ELF-1 (cell line): ENCODE measurements at places on chromosomes 12 and 14.

DNA sequence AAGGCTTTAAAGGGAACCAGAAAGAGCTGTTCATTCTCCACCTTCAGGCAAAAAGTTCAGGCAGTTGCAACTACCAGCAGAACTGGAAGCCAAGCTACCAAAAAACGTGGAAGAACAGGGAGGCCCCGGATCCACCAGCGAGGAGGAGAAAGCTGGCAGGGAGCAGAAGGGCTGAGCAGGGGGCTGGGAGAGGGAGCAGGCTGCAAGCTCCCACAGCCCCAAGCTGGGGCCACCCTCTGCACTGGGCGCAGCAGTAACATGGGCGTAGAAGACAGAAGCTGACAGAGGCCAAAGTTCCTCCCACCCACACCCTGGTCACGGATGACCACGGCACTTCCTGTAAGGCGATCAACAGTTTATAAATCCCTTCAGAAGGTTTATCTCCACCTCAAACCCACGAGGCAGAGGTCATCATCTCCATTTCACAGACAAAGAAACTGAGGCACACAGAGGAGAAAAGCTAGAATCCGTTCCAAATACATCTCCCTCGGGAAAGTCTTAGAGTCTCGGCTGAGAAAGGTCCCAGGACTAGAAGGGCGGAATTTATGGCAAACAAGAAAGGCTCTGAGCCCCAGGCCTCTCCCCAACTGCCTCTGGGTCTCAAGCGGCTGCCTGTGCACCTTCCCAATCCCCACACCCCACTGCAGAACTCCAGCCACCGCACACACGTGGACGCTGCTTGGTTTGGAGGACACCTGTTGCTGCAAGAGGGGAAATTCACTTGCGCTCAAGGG is 1.8 kb downstream of the CCDC85C start:
- no peak for DNase-seq

- DNase-seq = peak; percentile 59
Measured at GRCh38 chr14:52950410-52950897, 396 bp downstream of the FERMT2 start.

DNA sequence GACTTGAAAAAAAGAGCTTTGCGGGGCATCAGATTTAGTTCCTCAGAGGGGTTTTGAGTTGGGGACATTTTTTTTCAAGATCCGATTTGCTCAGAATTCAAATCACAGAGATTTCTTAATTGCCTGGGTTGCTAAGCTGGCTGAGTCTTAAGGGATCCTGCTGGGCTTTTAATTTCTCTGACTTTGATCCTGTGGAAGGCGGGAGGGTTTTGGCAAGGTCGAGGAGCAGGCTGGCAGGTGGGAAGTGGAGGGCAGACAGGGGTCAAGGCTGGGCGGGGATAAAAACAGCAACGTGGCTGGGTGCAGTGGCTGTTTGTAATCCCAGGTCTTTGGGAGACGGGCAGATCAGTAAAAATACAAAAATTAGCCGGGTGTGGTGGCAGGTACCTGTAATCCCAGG is 33.5 kb upstream of the CCDC63 start:
- DNase-seq = peak; percentile 58

- no peak for DNase-seq
Measured at GRCh38 chr12:83784298-83784890, 1097.7 kb downstream of the TMTC2 start.

DNA sequence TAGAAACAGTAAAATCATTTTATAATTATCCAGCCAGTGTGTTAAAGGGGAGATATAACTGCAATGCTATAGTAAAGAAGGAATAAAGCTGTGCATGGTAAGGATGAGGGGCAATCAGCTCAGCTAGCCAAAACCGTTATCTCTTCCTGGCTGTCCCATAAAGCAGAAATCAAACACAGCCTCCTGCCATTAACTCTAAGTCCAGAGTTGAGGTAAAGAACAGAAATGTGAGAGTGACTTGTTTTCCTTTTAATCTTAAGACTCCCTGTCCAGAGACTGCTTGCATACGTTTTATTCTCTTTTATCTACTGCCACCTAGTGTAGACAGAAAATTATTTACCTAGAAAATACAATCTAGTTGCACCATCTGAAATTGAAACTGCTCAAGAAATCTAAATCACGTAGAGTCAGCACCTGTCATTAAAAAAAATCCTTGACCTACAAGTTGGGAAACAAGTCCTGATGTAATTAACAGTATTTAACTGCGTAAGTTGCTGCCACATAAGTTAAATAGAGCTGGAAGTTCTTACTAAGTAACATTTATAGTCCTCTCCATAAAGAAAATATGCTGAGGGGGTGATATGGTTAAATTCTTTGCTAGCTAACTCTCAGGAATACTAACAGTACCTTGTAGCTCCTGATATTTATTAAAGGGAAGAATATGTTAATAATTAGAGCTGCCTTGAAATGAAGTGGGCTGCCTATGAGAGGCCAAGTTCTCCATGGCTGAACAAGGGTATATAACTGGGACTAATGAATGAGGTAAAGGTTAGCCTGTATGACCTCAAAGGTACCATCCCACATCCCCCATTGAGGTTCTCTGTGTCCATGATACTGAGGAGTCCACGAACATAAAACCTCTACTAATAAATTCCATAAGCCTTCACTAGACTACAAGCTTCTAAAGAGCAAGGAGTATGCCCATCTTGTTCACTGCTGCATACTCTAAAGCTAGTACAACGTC is 62.7 kb downstream of the GALNT4 start:
- peak; percentile 16 for DNase-seq

DNA sequence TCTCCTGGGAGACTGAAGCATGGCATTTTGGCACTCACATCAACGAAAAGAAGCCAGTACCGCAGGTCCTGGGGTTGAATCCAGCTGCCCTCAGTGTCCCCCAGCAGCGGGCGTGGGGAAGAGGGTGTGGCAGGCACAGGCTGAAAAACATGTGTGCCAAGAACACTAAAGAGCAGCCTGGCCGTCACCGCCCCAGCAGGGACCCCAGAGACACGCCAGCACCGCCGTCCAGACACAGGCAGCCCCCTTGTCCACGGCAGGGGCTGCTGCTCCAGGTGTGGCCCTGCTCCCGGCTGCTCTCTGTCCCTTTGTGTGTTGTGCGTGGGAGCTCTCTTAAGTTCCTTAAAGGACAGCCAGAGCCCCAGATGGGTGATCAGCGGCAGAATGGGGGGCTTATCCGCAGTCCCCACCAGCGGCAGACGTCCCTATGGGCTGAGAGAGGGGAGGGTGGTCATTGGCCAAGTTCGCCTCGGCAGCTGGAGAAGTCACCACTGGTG is 556 bp downstream of the PHETA1 start:
- peak; percentile 14 for DNase-seq

DNA sequence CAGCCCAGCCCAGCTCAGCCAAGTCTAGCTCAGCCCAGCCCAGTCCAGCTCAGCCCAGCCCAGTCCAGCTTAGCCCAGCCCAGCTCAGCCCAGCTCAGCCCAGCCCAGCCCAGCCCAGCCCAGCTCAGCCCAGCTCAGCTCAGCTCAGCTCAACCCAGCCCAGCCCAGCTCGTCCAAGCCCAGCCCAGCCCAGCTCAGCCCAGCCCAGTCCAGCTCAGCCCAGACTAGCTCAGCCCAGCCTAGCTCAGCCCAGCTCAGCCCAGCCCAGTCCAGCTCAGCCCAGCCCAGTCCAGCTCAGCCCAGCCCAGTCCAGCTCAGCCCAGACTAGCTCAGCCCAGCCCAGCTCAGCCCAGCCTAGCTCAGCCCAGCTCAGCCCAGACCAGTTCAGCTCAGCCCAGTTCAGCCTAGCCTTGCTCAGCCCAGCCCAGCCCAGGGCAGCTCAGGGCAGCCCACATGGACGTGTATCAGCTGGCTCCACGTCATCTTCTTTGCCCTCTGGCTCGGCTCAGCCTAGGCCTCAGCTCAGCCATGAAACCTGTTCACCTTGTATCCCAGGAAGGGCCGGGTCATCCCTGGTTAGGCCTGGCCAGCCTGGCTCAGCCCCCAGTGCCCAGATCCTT is 185.6 kb downstream of the TMEM121 start:
- peak; percentile 3 for DNase-seq

GRCh38 chr12:89323568-89324218 is 28.6 kb downstream of the DUSP6 start:
- DNase-seq = no peak

GRCh38 chr14:105076296-105076804 is 11.1 kb upstream of the GPR132 start:
- DNase-seq = no peak

DNA sequence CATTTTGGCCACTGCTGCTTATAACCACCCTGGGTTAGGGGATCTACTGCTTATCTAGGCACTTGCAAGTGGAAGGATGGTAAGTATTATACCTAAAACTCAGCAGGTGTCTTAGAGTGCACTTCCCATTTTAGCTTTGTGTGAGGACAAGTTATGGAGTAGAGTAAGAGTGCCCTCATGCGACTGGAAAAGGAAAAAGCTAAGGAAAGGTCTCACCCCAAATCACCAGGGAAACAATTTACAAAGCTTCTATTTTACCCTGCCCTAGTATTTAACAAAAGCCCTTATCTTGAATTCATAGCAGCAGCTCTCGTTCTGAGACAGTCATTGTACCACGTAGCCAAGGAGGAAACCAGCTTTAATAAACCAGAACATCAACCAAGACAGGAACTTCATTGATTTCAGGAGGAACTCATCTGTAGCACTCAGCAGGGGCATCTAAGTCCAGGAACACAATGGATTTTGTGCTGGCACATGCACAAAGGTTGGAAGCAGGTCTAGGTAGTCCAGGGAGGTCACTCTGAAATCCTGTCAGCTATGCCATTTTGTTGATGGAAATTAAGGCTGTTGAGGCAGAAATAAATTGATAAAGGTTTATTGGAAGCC is 2.9 kb downstream of the RDH12 start:
- DNase-seq = peak; percentile 56

GRCh38 chr14:23159532-23159931 is 23.9 kb downstream of the SLC7A8 start:
- DNase-seq = no peak

GRCh38 chr12:119913536-119914330 is 36.6 kb upstream of the CIT start:
- DNase-seq = no peak

GRCh38 chr12:31496257-31496656 is 94.7 kb downstream of the DENND5B start:
- no peak for DNase-seq

GRCh38 chr12:46267575-46267824 is 1.3 kb downstream of the SLC38A1 start:
- peak; percentile 41 for DNase-seq

DNA sequence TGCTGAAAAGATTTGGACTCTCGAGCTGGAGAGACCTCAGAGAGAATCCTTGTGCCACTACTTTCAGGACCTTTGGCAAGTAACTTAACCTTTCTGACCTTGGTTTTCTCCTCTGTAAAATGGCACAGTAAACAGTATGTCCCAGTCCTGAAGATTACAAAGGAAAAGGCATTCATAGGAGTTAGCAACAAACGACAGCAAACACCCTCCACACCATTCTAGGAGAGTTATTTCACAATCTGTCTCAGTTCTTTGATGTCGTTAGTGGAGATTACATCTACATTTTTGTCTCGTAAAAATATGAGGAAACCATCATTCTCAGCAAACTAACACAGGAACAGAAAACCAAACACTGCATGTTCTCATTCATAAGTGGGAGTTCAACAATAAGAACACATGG is 205.7 kb downstream of the ITPR2 start:
- DNase-seq = no peak

GRCh38 chr12:117528538-117528937 is 167.1 kb upstream of the NOS1 start:
- no peak for DNase-seq

- DNase-seq = no peak
Measured at GRCh38 chr12:104249898-104250297, 34.3 kb downstream of the TXNRD1 start.

GRCh38 chr14:62776300-62776699 is 269.0 kb downstream of the KCNH5 start:
- no peak for DNase-seq

DNA sequence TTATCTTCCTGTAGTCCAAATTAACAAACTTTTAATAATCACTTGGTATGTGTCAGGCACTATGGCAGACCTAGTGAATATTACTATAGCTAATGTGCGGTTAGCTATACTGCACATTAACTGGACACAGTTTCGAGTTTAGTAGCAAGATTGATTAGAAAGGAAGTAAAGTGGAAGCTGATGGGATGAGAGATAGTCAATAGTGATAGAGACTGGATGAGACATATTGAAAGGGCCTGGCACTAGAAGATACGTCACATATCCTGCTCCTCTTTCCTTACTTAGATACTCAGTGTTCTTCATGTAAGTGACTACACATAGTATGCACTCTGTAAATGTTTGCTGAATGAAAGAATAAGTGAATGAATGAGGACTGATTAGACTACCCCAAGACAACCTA is 5.5 kb downstream of the TBK1 start:
- no peak for DNase-seq

DNA sequence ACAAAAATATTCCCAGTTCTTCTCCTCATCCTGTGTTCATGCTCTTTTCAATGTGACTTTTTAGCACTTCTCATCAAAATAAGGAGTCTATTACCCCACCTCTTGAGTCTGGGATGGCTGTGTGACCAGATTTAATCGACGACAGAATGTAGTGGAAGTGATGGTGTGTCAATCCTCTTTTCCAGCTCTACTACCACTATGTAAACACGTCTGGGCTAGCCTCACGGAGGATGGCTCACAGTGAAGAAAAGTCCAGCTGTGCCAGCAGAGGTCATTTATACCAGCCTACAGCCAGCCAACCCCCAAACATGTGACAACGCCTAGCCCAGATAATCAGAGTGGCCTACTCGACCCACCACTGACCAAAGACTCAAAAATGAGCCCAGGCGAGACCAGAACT is 37.3 kb upstream of the FGF6 start:
- DNase-seq = no peak

- DNase-seq = no peak
Measured at GRCh38 chr14:98606041-98606640, 665.9 kb downstream of the BCL11B start.

DNA sequence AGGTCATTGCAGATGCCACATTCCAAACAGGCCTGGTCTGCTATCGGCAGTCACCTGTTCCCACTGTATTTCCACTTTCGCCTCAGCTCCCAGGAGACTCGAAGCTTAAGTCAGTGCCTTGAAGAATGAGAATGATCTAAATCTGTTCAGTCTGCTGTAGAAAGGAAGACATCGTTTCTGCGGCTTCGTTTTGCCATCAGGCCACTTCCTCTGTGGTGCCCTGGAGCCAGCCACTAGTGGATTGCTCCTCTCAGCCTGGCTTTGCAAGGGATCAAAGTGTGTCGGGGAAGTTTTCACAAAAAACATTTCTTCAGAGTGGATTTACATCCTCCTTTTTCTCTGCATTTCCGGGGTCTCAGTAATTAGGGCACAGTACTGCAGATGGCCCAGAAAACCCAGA is 66.7 kb downstream of the AACS start:
- no peak for DNase-seq

- DNase-seq = no peak
Measured at GRCh38 chr14:101230161-101230850, 326.8 kb upstream of the RTL1 start.

- DNase-seq = no peak
Measured at GRCh38 chr14:50542941-50543418, 10.6 kb upstream of the MAP4K5 start.
